ENCODE measurements at places on chromosomes 3 and 15.

DNA sequence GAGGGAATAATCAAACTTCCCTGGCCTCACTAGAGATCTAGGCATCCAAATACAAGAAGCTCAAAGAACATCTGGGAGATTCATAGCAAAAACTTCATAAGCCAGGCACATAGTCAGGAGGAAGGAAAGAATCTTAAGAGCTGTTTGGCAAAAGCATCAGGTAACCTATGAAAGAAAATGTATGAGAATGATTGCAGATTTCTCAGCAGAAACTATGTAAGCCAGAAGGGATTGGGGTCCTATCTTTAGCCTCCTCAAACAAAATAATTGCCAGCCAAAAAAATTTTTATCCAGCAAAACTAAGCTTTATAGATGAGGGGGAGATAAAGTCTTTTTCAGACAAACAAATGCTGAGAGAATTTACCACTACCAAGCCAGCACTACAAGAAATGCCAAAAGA lies 1036.3 kb downstream of the TBL1XR1 start:
- no peak for DNase-seq

DNA sequence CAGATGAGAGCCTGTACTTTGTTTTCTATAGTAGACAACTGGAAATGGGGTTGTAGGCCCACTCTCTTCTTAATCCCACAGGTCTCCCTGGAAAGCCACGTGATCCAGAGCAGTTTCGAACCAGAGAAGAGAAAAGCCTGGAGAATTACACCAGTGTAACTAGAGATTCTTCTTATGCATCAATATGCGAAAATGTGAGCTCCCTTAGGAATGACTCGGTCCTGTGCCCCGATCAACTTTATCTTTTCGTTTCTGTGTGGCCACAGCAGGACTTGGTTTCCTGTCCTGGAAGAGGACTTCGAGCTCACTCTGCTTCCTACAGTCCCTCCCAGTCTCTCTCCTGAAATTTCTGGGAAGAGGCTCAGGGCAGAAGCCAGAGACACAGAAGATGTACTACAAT lies 73.8 kb upstream of the TPM1 start:
- no peak for DNase-seq

GRCh38 chr15:77012868-77013267 lies 17.9 kb downstream of the PSTPIP1 start:
- DNase-seq: no peak

DNA sequence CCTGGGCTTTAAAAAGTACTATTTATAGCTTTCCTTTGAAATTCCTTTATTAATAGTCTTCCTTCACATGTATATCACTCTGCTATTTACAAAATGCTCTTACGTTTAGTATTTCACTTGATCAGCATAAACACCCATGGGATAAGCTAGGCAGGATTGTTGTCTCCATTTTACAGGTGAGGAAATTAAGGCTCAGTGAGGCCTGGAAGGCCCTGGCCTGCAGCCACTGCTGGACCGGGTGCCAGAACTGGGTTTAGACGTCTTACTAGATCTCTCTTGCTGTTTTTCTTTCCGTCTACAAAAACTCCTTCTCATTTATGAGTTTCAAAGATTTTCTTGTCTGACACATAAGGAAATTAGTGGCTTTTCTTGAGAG lies 236.4 kb downstream of the LPP start:
- DNase-seq: no peak

GRCh38 chr3:44522494-44522933 lies 32.5 kb upstream of the ZKSCAN7 start:
- DNase-seq: no peak

GRCh38 chr15:56821721-56822425 lies 88.6 kb upstream of the ZNF280D start:
- DNase-seq: peak; percentile 41

- no peak for DNase-seq
These were observed 82.1 kb downstream of the GTF2E1 start for GRCh38 chr3:120824613-120825012.

DNA sequence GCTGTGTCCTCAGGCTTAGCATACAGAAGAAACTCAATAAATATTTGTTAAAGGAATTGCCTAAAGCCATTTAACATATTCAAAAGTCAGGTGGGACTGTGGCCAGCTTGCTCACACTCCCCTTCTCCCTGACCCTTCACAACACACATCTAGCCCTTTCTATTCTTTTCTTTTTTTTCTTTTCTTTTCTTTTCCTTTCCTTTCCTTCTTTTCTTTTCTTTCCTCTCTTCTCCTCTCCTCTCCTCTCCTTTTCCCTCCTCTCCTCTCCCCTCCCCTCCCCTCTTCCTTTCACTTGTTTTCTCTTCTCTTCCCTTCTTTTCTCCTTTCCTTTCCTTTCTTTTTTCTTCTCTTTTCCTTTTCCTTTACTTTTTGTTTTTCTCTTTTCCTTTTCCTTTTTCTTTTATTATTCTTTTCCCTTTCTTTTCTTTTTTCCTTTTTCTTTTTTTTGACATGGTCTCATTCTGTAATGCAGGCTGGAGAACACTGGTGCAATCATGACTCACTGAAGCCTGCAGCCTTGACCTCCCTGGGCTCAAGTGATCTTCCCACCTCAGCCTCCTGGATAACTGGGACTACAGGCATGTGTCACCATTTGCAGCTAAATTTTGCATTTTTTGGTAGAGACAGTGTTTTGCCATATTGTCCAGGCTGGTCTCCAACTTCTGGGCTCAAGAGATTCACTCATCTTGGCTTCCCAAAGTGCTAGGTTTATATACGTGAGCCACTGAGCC lies 377.8 kb downstream of the GRM7 start:
- DNase-seq: no peak

DNA sequence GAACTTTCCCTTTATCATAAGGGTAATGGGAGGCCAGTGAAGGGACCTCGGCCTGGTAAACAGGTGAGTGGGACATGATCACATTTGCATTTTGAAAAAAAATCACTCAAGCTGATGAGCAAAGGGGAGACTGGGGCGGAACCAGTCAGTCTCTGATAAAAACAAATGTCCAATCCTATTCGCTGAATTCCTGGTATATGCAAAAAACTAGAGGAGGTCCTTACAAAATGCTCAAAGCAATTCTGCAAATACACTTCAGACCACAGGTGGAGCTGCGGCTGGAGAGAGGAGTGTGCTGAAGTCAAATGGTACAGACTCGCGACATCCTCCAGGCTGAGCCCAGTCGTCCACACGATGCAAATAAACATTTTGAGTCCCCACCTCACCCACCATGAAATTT lies 166.7 kb downstream of the FOXP1 start:
- no peak for DNase-seq

GRCh38 chr3:129633751-129634481 lies 27.4 kb upstream of the PLXND1 start:
- DNase-seq: no peak

DNA sequence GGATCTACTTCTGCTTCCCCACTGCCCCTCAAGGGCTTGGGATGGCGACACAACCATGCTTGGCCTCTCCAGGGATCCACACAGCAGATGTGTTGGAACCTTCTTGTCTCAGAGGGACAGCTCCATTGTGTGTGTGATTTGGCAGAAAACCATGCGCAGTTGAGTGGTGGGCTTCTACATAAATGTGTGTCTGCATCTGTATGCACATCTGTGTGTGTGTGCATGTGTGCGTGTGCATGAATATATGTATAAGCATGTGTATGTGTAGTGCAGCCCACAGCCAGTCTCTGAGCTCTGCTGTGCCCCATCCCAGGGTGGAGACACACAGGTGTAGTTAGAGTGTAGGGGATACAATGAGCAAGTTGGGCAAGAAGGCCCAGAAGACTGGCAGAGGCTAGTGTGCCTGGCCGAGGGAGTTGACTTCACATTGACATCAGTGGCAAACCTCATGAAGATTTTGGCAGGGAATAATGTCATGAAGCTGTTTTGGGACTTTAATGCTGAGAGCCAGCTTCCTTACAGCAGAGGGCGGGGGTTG lies 8.1 kb downstream of the GLYCTK start:
- no peak for DNase-seq

GRCh38 chr15:52803467-52804306 lies 13.6 kb upstream of the ONECUT1 start:
- no peak for DNase-seq

DNA sequence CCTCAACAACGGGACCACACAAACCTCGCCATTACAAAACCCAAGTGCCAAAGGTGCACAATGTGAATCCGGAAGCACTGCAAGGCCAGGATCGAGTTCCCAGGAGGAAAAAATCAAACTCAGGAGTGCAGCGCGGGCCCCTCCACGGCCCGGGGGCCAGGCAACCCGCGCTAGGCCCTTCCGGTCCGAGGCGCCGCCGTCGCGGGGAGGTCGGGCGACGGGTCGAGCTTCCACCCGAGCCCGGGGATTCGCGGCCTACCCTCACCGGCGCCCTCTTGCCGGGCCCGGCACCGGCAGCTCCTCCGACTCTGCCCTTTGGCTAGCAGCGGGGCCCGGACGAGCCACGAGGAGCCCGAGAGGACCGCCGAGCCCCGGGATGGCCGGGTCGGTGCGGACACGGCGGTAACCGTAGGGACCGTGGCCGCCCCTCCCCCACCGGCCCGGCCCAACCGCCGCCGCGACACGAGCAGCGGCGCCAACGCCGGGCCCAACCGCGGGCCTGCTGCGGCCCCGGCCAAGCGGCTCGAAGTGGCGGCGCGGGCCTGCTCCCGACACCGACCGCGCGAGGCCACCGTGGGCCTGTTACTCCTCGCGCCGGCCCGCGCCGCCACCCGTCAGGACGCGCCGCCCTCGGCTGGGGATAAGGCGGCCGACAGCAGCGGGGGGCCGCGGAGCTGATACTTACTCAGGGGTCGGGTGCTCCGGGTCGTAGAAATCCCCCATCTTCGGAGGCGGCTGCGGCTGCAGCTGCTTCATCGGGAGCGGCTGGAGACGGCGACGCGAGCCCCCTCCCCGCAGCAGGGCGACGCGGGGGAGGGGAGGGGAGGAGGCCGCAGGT lies 525 bp downstream of the SETD2 start:
- DNase-seq: peak; percentile 61

- DNase-seq: no peak
These were observed 243.2 kb upstream of the LRRN1 start for GRCh38 chr3:3556078-3556477.

GRCh38 chr3:43142472-43142871 lies 36.6 kb upstream of the POMGNT2 start:
- no peak for DNase-seq

- no peak for DNase-seq
These were observed 34.0 kb upstream of the PLOD2 start for GRCh38 chr3:146195030-146195429.

DNA sequence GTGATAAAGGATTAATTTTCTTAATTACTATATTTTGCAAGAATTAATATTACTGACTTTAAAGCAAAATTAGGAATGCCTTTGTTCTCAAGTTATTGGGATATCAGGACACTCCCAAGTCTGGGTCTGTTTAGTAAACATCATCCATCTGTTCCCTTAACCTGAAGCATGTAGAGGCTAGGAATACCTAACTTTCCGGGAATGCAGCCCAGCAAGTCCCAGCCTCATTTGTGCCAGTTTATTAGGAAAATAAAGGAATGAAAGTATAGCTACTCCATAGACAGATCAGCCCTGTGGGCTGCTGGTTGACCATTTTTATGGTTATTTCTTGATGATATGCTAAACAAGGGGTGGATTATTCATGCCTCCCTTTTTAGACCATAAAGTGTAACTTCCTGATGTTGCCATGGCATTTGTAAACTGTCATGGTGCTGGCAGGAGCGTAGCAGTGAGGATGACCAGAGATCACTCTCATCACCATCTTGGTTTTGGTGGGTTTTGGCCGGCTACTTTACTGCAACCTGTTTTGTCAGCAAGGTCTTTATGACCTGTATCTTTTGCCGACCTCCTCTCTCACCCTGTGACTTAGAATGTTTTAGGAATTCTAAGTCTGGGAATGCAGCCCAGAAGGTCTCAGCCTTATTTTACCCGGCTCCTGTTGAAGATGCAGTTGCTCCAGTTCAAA lies 540.2 kb downstream of the NAALADL2 start:
- no peak for DNase-seq

DNA sequence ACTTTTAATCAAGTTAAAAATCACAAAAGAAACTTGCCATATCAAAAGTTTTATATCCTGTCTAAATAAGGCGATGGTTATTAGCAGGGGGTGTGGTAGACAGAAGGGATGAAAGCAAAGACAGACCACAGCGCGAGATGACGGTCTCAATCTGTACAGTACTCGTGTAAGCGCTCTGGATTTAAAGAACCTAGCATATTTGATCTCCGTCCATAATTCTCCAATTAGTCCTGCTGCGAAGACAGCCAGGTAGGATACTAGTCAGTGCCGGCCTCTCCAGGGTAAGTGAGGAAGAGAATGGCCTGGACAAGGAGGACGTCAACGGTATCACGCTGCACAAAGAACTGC lies 701 bp downstream of the SGO1 start:
- DNase-seq: peak; percentile 31

DNA sequence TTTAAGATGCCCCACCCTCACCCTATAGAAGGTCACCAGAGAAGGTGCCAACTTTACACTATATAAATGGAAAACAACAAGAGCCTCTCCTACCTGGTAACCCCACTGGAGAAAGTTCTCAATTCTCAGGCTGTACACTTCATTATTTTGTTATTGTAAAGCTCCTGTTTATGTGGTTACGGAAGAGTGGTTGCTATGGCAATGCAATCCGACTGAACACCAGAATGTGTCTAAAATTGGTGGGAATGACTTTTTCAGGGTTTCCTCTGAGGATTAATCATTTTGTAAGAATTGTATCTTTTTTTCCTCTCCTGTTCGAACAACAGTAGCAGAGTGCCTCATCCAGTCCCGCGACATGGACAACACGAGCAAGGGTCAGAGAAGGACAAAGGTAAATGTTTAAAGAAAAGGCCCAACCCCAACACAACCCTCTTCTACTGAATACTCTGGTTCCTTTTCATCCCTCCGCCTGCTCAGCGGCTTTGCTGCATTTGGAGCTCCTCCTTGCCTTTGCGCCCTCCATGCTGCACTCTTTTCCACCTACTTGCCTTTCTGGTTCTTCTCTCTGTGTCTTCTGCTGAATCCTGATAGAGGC lies 45.3 kb downstream of the DGKG start:
- no peak for DNase-seq

DNA sequence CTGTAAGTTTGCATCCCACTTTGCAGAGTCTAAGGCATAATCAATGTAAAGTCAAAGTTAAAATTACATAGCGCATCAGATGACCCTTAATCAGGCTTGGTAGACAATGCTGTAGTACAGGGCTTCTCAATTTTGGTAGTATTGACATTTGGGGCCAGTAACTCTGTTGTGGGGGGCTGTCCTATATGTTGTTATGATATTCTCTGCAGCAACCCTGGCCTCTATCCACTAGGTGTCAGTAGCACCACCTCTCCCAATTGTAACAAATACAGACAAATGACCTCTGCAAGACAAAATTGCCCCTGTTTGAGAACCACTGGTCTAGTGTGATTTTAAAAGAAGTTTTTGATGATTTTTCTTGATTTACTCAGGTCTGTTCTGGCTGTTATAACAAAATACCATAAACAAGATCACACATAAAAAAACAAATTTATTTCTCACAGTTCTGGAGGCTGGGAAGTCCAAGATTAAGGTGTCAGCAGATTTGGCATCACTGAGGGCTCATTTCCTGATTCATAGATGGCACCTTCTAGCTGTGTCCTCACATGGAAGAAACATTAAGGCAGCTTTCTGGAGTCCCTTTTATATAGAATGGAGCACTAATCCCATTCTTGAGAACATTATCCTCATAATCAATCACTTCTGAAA lies 37.6 kb upstream of the SLC9A9 start:
- peak; percentile 38 for DNase-seq
